Dermis blood vessel endothelial cell (primary cell): ENCODE measurements at places on chromosomes 2 and 18. TPM values are rescaled to one million over a fixed set of nuclear protein-coding genes. Genes with fewer than 3 reads are reported as not detected.

The C1QL2 gene
- total RNA-seq, result not detected in 2 replicates

DNA sequence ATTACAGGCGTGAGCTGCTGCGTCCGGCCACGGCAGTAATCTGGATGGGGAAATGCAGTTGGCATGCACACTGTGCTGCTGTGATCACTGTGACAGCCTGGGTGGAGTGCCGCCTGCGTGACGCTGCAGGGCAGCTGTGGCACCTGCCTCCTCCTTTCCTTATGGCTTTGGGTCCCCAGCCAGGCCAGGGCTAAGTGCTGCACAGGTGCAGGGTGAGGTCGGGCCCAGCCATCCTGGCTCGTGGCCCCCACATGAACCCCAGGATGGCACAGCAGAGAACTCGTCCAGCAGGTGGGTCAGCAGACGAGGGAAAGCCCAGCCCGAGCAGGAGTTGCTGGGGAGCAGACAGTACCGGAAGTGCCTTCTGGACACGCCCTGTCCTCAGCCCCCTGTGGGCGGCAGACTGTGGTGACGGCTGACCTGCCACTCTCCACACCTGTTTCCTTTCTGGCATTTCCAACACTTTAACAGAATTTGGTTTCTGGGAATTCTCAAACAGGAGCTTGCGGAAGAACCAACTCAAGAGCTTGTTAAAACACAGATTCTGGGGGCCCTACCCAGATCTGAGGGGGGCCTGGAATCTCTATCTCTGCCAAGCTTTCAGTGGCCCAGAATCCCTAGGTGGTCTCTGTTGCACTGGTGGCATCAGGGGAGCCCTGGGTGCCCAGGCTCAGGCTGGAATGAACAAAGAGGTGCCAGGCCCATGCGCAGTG is 16.9 kb downstream of the HS1BP3 start:
- DNase-seq, result peak; percentile 54

DNA sequence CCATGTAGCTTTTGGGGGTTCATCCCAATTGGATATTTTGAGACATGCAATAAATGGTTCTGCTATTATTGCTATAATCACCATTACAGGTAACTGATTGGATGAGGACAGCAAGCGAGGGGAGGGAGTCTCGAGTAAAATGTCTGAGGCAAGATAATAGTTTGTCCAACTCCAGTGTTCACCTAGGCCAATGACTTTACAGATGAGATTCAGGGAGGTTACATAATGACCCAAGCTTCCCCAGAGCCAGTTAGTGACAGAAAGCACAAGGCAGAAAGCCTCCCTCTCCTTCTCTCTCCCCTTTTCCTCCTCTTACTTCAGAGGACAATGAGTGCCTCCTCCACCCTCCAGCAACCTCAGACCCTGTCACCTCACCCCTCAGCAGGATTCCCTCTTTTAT is 98.4 kb upstream of the GLS start:
- no peak for DNase-seq

The GAREM1 gene
- 0.28 and 1.4 TPM in 2 replicates for total RNA-seq

The SLC30A3 gene
- 17.9 and 25.8 TPM in 2 replicates for total RNA-seq

- no peak for DNase-seq
These were observed 16.8 kb upstream of the MYCN start for GRCh38 chr2:15923597-15923996.

- no peak for DNase-seq
These were observed 87.0 kb downstream of the EIPR1 start for GRCh38 chr2:3290655-3291054.

The ALPP gene
- total RNA-seq, result not detected in 2 replicates

DNA sequence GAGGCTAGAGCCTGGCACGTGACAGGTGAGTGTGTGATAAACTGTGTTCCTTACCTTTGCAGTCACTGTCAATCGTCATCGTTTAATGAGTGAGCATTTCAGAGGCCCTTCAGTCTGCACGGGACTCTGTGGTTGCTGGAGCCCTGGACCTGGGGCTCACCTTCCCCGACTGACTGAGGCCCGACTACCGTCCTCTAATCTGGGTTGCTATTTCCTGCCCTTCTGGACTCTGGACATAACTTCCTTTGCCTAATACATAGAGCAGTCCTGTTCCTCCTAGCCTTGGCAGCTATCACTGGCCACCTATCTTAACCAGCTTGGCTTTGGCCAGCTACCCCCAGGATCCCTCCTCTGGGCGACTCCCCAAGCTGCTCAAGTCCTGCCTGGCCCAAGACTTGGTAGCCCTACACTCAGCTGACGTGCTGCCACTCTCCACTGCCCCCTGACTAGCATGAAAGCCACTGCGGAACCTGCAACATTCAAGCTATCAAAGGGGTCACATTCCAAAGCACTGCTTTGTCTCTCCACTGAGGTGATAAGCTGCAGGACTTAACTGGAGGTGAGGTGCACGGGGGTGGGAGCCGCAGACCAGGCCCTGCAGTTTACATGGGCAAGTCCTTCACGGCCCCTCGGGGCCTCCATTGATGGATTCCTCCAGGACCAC is 11.1 kb upstream of the RAB17 start:
- peak; percentile 50 for DNase-seq

DNA sequence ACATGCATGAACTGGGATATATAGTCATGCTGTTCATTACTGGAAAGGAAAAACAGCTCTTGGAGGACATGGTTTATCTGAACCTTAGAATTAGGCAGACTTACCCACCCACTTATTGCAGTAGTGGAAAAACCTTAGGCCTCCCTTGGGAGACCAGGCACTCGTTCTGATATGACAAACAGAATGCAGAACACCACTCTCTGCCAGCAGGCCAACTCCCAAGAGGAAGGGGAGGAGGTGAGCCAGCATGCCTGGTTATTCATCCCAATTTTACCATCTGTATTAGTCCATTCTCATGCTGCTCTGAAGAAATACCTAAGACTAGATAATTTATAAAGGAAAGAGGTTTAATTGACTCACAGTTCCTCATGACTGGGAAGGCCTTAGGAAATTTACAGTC is 17.5 kb downstream of the C18orf63 start:
- DNase-seq, result no peak

GRCh38 chr18:61364953-61365352 is 31.7 kb downstream of the CDH20 start:
- DNase-seq, result no peak

The CNTNAP5 gene
- not detected in 2 replicates for total RNA-seq

The PLGLB1 gene
- total RNA-seq, result 0.84 and 2.6 TPM in 2 replicates

The SLC8A1 gene
- total RNA-seq, result 0.47 and 1.5 TPM in 2 replicates

The RAPGEF4 gene
- total RNA-seq, result 30.5 TPM in 2 replicates

The TGOLN2 gene
- total RNA-seq, result 101 and 151 TPM in 2 replicates

- DNase-seq, result no peak
These were observed 43.2 kb downstream of the TMEM18 start for GRCh38 chr2:634041-634440.

DNA sequence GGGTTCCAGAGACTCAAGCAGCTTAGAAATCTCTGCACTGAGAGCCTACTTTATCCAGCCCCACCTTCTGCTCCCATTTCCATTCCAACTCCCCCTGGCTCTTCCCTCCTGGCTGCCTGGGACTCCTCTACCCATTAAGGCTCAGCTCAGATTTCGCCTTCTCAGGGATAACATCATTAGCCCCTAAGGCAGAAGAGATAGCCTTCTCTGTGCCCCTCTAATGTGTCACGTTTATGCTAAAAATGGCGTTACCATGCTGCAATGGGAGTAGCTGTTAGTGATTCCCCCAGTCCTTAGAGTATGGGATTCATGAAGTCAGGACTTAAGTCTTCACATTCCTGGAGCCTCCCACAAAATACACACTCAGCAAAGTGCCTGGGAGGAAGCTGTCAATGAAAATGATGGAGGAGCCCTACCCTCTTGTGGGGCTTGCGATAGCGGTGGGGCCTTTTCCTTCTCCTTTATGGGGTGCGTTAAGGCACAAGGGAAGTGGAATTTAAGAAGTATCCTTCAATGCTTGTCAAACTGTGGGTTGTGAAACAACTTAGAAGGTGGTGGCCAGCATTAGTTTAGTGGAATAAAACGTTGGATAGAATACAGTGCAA is 144.7 kb upstream of the COPS8 start:
- DNase-seq, result no peak

The ARHGAP25 gene
- 12.1 and 14.3 TPM in 2 replicates for total RNA-seq

DNA sequence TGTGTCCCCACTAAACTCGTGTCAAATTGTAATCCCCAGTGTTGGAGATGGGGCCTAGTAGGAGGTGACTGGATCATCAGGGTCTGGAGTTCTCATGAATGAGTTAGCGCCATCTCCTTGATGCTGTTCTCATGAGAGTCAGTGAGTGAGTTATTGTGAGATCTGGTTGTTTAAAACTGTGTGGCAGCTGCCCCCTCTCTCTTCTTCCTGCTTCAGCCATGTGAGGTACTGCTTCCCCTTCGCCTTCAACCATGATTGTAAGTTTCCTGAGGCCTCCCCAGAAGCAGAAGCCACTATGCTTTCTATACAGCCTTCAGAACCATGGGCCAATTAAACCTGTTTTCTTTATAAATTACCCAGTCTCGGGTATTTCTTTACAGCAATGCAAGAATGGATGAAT is 50.4 kb downstream of the AP1S3 start:
- no peak for DNase-seq

- DNase-seq, result no peak
These were observed 1.1 kb upstream of the SALL3 start for GRCh38 chr18:78978349-78979055.

- no peak for DNase-seq
These were observed 4.5 kb downstream of the RETREG2 start for GRCh38 chr2:219182331-219183150.

- DNase-seq, result peak; percentile 91
These were observed 82.8 kb upstream of the SEC11C start for GRCh38 chr18:59056706-59057492.

DNA sequence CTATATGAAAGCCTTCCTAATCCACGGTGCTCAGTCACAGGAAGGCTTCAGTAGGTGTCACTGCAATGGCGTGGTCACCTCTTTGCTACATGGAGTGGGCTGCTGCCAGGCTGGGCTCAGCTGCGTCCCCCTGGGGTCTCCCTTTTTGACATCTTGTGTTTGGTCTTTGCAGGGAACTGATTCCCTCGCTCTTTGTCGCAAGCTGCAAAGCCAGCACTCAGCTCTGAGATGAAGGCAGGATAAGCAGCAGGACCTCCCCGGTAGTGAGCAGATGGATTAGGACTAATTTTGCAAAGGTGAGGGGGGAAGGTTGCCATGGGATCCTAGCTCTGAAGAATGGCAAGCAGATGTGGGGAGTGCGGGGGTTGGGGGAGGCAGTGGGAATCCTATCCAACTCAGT is 173.9 kb upstream of the ARL4C start:
- DNase-seq, result no peak

The CHRNG gene
- not detected in 2 replicates for total RNA-seq

GRCh38 chr18:67456711-67457110 is 59.8 kb downstream of the DSEL start:
- DNase-seq, result no peak

The SERPINB4 gene
- total RNA-seq, result not detected in 2 replicates

GRCh38 chr2:26942543-26943295 is 27.7 kb upstream of the MAPRE3 start:
- DNase-seq, result peak; percentile 68

The LOXHD1 gene
- under 0.01 and 0.05 TPM in 2 replicates for total RNA-seq

DNA sequence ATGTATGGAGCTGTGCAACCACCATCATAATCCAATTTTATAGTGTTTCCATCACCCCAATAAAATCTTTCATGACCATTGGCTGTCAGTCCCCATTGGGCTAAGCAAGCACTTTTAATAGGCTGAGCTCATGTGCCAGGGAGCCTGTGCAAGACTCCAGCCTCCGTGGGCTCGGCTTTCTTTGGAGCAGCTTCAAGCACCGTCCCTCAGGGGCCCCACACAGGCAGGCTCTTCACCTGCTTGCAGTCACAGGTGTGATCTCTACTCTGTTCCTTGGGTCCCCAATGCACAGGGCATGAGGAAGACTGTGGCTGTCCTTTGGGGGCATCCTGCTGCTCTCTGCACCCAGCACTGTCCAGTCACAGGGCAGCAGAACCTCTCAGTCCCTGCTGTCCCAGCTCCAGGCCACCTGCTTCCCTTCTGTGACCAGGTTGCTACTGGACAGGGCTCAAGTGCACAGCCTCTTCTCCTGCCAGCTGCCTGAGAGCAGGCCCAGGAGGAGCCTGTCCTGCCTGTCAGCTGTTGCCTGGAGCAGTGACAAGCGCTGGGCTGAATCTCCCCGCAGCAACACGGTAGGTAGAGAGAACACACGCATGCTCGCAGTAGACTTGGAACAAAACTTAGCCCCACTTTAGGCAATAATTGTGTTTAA is 40.7 kb upstream of the TMEM131 start:
- DNase-seq, result no peak

The TRIM54 gene
- total RNA-seq, result 0.74 and 1.2 TPM in 2 replicates

DNA sequence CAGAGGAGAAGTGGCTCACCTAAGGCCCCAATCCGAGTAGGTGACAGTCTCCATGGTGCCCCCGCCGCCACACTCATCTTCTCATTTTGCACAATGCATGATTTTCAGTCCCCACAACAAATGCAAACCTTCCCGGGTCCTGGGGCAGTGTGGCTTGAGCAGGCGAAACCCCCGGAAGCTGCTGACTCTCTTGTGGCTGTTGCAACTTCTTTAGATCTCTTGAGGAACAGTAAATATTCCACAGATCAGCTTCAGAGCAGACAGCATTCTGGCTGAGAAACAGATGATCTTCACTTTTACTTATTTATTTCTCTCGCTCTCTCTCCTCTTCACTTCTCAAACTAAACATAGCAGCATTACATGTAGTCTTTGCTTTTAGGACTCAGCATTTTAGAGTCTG is 51.9 kb downstream of the ASAP2 start:
- no peak for DNase-seq

- DNase-seq, result no peak
These were observed 102.7 kb downstream of the ZNF516 start for GRCh38 chr18:76392349-76392748.

DNA sequence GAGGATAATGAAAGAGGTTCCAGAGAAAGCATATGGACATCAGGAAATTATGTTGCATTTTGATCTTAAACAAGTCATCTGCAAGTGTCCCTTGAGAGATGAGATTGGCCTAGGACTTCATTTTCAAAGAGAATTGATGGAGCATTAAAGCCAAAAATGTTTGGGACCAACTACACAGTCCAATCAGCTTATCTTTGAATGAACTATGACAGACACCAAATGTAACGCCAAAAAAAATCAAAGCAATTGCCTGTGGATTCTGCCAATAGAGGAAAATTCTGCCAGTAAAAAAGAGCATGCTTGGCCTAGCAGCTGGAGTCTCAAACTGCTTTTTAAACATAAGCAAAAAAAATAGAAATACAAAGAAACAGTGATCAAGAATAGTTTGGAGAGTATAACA is 594.5 kb upstream of the CHAC2 start:
- no peak for DNase-seq

The SIX3 gene
- total RNA-seq, result not detected in 2 replicates

- DNase-seq, result peak; percentile 16
These were observed 55.6 kb downstream of the TGFA start for GRCh38 chr2:70498054-70498453.

- no peak for DNase-seq
These were observed 10.3 kb upstream of the ACKR3 start for GRCh38 chr2:236558993-236559978.

DNA sequence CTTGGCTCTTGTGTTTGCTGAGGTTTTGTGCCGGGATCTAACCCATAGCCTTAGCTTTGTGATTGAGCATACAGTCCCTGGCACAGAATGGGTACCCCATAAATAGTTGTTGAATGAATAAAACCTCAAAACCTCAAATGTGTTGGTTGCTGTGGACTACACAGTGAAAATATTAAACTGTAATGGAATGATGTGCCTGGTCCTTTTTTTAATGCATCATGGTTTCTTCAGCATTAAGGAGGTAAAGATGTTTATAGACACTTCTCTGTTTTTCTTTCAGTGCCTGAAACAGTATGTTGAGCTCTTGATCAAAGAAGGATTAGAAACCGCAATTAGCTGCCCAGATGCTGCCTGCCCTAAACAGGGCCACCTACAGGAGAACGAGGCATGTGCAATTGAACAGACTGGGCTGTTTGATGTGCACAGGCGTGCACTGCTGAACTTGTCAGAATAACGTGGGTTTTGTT is 97.0 kb downstream of the RNF144A start:
- peak; percentile 40 for DNase-seq

- no peak for DNase-seq
These were observed 297.2 kb downstream of the NCKAP5 start for GRCh38 chr2:133271105-133271504.
